Progenitor cell of endocrine pancreas (in vitro differentiated cells): ENCODE measurements at places on chromosomes 11 and 22. TPM values are rescaled to one million over a fixed set of nuclear protein-coding genes. Genes with fewer than 3 reads are reported as not detected.

DNA sequence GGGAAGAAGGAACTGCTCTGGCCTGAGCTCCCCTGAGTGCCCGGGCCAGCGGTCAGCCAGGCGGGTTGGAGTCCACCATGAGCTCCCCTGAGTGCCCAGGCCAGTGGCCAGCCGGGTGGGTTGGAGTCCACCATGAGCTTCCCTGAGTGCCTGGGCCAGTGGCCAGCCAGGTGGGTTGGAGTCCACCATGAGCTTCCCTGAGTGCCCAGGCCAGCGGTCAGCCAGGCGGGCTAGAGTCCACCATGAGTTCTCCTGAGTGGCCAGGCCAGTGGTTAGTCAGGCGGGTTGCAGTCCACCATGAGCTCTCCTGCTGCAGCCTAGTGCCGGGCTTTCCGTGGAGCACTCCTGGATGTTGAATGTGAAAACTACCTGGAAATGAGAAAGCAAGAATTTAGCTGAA is 844.0 kb downstream of the TBC1D22A start:
- H3K27me3 ChIP-seq: no peaks in the 10 kb centered on the region
- no peak overlapping the region for H3K27ac ChIP-seq
- H3K36me3 ChIP-seq: peaks cover 2% of the 10 kb centered on the region
- no peak overlapping the region for H3K4me3 ChIP-seq

- H3K36me3 ChIP-seq: no peaks in the 10 kb centered on the region
- no peaks in the 10 kb centered on the region for H3K27me3 ChIP-seq
- DNase-seq: no peak
- H3K4me3 ChIP-seq: no peak overlapping the region
- no peak overlapping the region for H3K27ac ChIP-seq
These were observed 373.9 kb upstream of the FAT3 start for GRCh38 chr11:91850533-91851275.

OR4D11 gene
- total RNA-seq: not detected in 2 replicates

DNA sequence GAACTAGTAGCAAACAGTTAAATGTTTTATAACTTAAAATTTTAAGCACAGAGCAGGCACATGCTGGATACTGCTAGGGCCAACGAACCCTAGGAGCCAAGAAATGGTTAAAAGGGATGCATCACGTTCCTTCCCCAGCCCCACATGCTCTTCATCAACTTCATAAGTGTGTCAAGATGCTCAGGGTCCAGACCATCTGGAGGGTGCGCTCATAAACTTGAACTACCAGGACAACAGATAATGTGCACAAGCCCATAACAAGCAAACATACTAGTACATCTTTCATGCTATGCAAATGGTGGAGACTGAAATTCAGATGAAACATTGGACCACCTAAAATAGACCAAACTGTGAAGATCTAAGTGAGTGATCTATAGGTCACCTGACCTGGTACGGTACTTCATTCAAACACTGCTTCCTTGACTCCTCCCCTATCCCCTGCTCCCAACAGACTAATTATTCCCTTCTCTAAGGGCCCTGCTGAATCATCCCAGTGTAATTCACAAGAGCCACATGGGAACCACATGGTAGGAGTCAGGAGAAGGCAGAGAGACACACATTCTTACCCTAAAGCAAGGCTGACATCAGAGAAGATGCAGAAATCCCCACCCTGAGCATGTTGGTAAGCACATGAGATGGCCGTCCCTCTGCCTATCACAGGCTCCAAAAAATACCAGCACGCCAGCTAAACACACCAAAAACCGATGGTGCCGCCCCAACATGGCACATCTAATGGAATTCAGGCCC is 83.9 kb downstream of the ETS1 start:
- DNase-seq: no peak
- H3K27me3 ChIP-seq: peaks cover 60% of the 10 kb centered on the region
- no peaks in the 10 kb centered on the region for H3K36me3 ChIP-seq
- H3K4me3 ChIP-seq: no peak overlapping the region
- no peak overlapping the region for H3K27ac ChIP-seq

DNA sequence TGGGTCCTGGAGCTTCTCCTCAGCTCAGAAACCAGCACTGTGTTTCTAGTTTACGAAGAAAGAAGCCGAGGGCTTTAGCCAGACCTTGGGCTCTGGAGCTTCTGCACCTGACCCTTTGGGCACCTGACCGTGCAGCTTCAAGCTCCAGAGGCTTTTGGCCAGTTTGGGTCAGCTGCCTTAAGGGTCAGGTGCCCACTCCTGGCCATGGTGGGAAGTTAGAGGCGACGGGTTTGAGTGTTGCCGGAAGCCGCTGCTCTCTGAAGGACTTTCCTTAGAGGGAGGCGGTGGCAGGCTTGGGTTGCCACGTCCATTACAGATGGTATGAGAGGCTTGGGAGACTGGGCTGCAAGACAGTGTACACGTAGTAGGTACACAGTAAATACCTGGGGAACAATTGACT is 52.3 kb downstream of the PISD start:
- H3K27me3 ChIP-seq: no peaks in the 10 kb centered on the region
- H3K27ac ChIP-seq: no peak overlapping the region
- H3K4me1 ChIP-seq: no peaks in the 10 kb centered on the region

VPS26B gene
- 39.5 and 39.6 TPM in 2 replicates for total RNA-seq

DNA sequence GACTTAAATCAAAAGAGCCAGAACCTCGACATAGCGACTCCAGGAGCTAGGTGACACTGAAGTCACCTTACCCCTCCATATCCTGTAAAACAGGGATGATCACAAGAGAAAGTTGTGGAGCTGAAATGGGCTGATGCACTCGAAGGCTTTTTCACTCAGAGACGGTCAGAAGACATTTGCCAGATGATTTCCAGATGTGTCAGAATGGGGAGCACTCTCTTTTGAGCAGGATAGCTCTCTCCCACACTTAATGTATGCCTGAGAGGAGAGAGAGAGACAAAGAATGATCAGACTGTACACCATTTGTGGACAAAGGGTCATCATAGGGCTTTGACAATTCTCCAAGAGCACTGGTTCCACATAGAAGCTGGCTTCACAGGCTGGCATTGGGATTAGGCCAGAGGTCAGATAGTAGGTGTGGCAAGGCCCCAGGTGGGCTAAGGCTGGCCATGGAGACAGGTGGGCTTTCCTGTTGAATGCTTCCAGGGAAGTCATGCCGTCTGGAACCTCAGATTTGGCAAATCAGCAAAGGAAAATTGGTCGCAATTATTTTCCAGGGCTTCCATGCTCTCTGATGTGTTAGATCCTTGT is 42.3 kb upstream of the ETS1 start:
- H3K4me3 ChIP-seq: no peak overlapping the region
- no peak for DNase-seq
- H3K36me3 ChIP-seq: no peaks in the 10 kb centered on the region
- H3K27me3 ChIP-seq: peaks cover 61% of the 10 kb centered on the region

DNA sequence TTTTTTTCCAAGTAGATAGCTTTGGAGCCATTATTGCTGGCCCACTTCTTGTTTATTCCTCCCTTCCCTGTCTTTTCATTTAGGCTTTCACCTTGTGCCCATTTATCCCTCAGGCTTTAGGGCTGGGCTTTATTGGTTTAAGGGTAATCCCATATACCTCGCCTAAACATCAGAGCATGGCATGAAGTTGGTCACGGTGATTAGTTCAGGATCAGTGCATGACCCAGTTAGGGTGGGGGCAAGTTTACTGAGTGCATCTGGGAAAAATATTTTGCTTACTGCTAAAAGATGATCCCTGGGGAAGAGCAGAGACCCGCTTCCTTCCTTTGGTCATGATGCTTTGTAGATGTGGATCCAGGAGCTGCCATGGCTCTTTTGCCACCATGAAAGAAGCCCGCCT is 153.3 kb upstream of the NECTIN1 start:
- H3K4me1 ChIP-seq: peaks cover 19% of the 10 kb centered on the region
- no peak overlapping the region for H3K27ac ChIP-seq
- no peak overlapping the region for H3K4me3 ChIP-seq
- H3K27me3 ChIP-seq: peaks cover 14% of the 10 kb centered on the region
- H3K36me3 ChIP-seq: no peaks in the 10 kb centered on the region

BTBD18 gene
- not detected in 2 replicates for total RNA-seq

- H3K27me3 ChIP-seq: no peaks in the 10 kb centered on the region
- H3K4me3 ChIP-seq: no peak overlapping the region
- H3K27ac ChIP-seq: no peak overlapping the region
- H3K36me3 ChIP-seq: no peaks in the 10 kb centered on the region
These were observed 197.8 kb downstream of the MAML2 start for GRCh38 chr11:96145163-96145585.

GRCh38 chr22:49011769-49012648 is 815.7 kb downstream of the BRD1 start:
- no peak for DNase-seq
- peaks cover 4% of the 10 kb centered on the region for H3K4me1 ChIP-seq
- H3K27ac ChIP-seq: no peak overlapping the region
- H3K4me3 ChIP-seq: no peak overlapping the region
- H3K36me3 ChIP-seq: no peaks in the 10 kb centered on the region

GRCh38 chr22:35317680-35318290 is 18.1 kb downstream of the TOM1 start:
- DNase-seq: no peak
- no peak overlapping the region for H3K4me3 ChIP-seq
- peaks cover 10% of the 10 kb centered on the region for H3K4me1 ChIP-seq
- H3K36me3 ChIP-seq: peaks cover 3% of the 10 kb centered on the region
- H3K27ac ChIP-seq: no peak overlapping the region
- no peaks in the 10 kb centered on the region for H3K27me3 ChIP-seq

DNA sequence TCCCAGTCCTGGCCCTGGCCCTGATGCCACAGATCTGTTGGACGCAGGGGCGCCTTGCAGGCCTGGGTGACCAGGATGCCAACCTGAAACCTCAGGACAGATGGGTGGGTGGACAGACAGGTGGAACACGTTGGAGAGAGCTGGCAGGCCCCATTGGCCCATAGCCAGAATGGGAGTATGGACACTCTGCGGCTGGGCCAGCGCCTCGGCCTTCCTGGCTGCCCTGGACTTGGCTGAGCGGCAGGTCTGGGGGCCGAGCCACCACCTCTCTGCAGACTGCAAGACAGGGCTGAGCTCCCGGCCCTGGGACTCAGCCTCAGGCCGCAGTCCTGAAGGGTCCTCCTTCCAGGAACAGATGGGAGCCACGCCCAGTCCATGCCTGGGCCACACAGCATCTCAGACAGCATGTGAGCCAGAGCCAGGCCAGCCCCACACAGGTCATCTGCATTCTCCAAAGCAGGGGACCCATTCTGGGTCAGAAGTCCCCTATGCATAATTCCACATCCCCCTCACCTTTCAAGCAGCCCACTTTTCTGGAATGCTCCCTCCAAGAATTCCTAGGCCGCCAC is 14.1 kb downstream of the WNT7B start:
- DNase-seq: no peak
- H3K36me3 ChIP-seq: no peaks in the 10 kb centered on the region
- peaks cover 4% of the 10 kb centered on the region for H3K27me3 ChIP-seq
- H3K27ac ChIP-seq: no peak overlapping the region
- H3K4me1 ChIP-seq: peaks cover 12% of the 10 kb centered on the region

CYTH4 gene
- total RNA-seq: not detected in 2 replicates

- no peak overlapping the region for H3K27ac ChIP-seq
- H3K4me1 ChIP-seq: no peaks in the 10 kb centered on the region
- no peak for DNase-seq
- H3K4me3 ChIP-seq: no peak overlapping the region
These were observed 797 bp downstream of the VPREB1 start for GRCh38 chr22:22245256-22245909.

DNA sequence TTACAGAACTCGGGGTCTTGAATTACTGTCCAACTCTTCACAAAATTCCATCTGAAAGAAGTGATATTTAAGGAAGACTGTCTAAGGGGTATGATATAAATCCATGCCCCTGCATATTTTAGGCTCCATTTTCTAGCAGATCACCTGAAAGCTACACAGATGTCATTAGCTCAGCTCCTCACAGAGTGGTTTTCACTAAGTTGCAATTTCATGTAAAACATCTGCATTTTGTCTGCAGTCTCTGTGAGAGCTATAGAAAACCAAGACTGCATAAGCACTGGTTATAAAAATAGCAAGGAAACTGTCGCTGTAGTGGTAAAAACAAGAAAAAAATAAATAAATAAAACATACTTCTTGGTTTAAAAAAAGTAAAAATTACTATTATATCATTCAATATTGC is 103.4 kb downstream of the RPL27A start:
- H3K36me3 ChIP-seq: peaks cover 3% of the 10 kb centered on the region
- peaks cover 12% of the 10 kb centered on the region for H3K4me1 ChIP-seq
- H3K4me3 ChIP-seq: no peak overlapping the region
- no peak overlapping the region for H3K27ac ChIP-seq
- no peaks in the 10 kb centered on the region for H3K27me3 ChIP-seq

BIRC3 gene
- 0.29 and 0.36 TPM in 2 replicates for total RNA-seq

- H3K4me1 ChIP-seq: peaks cover 15% of the 10 kb centered on the region
- no peak for DNase-seq
- no peaks in the 10 kb centered on the region for H3K27me3 ChIP-seq
- H3K4me3 ChIP-seq: peak overlapping the region; percentile 80
- no peaks in the 10 kb centered on the region for H3K36me3 ChIP-seq
- peak overlapping the region; percentile 88 for H3K27ac ChIP-seq
These were observed 1.4 kb downstream of the CTTN start for GRCh38 chr11:70399681-70400112.

- H3K27me3 ChIP-seq: peaks cover 6% of the 10 kb centered on the region
- H3K36me3 ChIP-seq: peaks cover 1% of the 10 kb centered on the region
- H3K27ac ChIP-seq: peak overlapping the region; percentile 96
- H3K4me1 ChIP-seq: peaks cover 29% of the 10 kb centered on the region
- DNase-seq: no peak
These were observed 922 bp upstream of the CSNK1E start for GRCh38 chr22:38317995-38318715.

GRCh38 chr11:41980741-41981140 is 521.3 kb upstream of the LRRC4C start:
- no peaks in the 10 kb centered on the region for H3K27me3 ChIP-seq
- no peak for DNase-seq

TREH gene
- not detected in 2 replicates for total RNA-seq

SYT13 gene
- total RNA-seq: 22.9 and 24.5 TPM in 2 replicates

DRICH1 gene
- 8.6 and 11.1 TPM in 2 replicates for total RNA-seq

- H3K36me3 ChIP-seq: no peaks in the 10 kb centered on the region
- no peak overlapping the region for H3K4me3 ChIP-seq
- no peak overlapping the region for H3K27ac ChIP-seq
- no peaks in the 10 kb centered on the region for H3K27me3 ChIP-seq
These were observed 175.7 kb downstream of the TMEM135 start for GRCh38 chr11:87213444-87213843.

- no peak for DNase-seq
- peaks cover 37% of the 10 kb centered on the region for H3K4me1 ChIP-seq
- H3K36me3 ChIP-seq: peaks cover 2% of the 10 kb centered on the region
- H3K27ac ChIP-seq: peak overlapping the region; percentile 28
- peaks cover 3% of the 10 kb centered on the region for H3K27me3 ChIP-seq
These were observed 165.0 kb downstream of the SOX6 start for GRCh38 chr11:16191212-16191867.

GRCh38 chr11:3056296-3057068 is 741 bp downstream of the CARS1 start:
- no peaks in the 10 kb centered on the region for H3K27me3 ChIP-seq
- H3K4me1 ChIP-seq: peaks cover 6% of the 10 kb centered on the region
- H3K27ac ChIP-seq: peak overlapping the region; percentile 83
- DNase-seq: no peak
- H3K36me3 ChIP-seq: peaks cover 5% of the 10 kb centered on the region
